Fibroblast of mammary gland (primary cell): ENCODE measurements at places on chromosomes 5 and 9.

DNA sequence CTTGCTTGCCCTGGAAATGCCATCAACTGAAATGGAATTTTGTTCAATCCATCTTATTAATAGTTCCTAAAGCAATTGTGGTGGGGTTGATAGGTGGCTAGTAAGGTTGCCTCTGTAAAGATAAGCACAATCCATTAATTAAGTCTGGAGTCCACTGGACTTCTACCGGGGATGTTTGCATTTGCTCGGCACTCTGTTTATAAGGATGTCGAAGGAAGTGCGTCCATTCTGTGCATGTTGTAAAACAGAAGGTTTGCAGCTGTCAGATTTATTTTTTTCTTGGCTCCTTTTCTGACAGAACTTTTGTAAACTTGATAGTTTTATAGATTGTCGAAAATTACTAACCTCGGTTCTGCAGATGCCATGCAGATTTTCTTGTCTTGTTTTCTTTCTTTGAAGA lies 12.8 kb upstream of the TNFAIP8 start:
- no peak for DNase-seq

GRCh38 chr9:101706261-101706798 lies 32.1 kb downstream of the GRIN3A start:
- DNase-seq: no peak

DNA sequence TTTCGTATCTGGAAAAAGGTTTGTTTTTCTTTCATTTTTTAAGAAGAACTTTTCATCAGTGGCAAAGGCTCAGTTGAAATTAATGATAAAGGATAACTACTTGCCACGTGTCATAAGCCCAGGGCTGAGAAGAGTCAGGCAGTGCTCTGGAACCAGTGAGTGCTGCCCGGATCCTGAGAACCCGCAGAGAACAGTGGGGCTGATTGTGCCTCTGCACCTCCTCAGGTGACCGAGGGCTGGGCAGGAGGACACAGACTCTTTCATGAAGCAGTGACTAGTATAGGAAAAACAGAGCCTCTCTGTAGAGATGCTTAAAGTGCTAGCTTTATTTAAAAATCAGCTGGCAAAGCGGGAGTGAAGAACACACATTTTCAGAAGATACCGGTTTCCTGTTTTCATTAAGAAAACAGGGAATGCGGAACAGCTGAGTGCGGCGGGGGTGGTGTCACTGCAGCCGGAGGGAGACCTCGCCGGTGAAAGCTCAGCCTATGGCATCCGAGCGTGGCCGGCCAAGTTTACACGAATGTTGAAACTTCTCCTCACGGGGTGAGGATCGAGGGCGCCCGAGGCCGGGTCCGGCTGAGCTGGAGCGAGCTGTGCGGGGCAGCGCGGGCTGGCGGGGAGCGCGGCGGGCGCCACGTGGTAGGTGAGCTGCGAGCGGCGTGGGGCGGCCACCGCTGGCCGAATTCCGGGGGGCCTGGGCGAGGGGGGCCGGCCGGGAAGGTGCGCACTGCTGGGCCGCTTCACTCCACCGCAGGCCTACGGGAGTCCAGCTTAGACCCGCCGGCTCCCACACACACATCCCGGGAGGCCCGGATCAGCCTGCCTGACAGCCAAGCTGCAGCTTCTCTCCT lies 134.7 kb upstream of the DMRT1 start:
- DNase-seq: peak; percentile 64

GRCh38 chr5:22965960-22966359 lies 112.8 kb upstream of the CDH12 start:
- no peak for DNase-seq

GRCh38 chr9:95497772-95498171 lies 19.0 kb downstream of the PTCH1 start:
- no peak for DNase-seq

DNA sequence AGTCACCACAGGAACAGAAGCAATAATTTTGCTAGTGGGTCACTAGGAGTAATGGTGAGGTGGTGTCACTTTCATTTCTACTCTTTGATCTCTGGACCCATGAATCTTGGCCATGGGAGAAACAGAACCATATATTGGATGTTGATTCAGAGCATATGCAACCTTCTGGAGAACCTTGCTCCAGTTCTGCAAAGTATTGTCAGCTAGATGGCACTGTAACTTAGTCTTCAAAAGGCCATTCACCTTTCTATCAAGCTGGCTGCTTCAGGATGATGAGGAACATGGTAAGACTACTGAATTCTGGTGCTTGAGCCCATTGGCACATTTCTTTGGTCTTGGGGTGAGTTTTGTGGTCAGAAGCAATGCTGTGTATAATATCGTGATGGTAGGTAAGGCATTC lies 129.1 kb upstream of the FBN2 start:
- DNase-seq: no peak

DNA sequence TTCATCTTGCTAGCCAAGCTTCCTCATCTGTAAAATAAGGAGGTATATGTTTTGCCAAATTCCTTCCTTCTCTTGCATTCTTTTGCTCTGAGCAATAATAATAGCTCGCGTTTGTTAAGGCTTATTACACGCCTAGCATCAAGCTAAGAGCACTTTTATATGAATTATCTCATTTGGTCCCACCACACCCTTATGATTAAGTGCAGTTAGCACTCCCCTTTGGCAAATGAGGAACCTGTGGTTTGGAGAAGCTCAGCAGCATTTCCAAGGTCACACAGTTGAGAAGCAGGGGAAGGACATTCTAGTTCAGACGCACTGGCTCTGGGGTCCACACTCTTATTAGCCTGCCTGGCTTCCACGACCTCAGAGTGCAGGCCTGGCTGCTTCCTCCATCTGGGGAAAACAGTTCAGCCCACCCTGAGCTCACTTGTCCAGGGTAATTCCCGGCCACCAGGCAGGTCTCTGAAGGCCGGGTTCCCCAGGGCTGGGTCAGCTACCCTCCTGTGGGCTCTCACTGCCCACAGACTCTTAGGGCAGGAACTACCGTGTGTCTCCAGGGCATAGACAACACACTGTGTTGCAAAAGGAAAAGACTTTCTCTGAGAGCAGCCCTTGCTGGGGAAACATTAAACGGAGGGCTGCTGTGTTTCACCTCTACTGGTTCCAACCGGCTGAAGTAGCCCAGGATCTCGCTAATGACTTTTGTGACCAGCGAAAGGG lies 9.9 kb upstream of the FBP1 start:
- DNase-seq: peak; percentile 61

DNA sequence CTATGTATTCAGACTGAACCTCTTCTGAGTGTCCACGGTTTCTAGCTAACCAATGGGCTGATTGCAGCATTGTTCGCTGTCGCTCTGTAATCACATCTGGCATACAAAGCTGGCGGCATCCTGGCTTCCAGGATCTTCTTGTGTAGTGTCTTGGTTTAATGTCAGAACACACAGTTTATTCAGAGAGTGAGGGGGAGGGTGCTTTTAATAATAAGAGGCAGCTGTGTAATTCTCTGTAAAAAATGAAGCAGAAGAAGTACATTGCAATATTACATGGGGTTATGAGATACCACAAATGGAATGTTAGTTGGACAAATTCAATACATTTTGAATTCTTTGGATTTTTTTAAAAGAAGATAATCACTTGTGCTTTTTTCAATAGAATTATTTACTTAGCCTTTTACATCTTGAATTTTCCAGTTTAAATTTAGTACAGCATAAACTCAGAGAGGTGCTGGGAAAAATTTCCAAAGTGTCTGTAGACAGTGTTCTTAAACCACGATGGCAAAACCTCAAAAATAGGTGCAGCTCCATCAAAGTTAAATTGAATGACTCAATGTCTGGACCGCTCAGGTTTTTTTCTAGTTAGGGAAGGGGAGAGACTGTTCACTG lies 206.0 kb downstream of the PCSK1 start:
- peak; percentile 97 for DNase-seq

DNA sequence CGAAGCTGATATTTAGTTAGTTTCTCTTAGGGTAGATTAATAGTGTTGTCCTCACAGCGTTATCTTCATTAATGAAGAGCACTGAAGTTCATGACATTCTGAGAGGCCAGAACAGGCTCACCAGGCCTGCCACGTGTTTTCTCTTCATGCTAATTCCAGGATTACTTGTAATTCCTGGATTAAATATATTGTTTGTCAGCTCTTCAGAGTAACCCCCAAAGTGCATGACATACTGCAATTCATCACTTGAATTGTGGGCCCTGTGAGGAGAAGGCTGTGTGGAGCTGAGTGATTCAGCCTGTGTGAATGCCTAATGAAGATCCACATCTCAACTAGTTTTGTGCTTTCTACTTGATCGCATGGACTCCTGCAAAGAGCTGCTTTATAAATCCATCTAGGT lies 401.0 kb upstream of the ADAMTSL1 start:
- DNase-seq: no peak
